Osteocyte (in vitro differentiated cells): ENCODE measurements at places on chromosomes 3 and 15. TPM values are rescaled to one million over a fixed set of nuclear protein-coding genes. Genes with fewer than 3 reads are reported as not detected.
A peak's percentile ranks its signal among the peaks of the same experiment; 100 is the strongest.

DNA sequence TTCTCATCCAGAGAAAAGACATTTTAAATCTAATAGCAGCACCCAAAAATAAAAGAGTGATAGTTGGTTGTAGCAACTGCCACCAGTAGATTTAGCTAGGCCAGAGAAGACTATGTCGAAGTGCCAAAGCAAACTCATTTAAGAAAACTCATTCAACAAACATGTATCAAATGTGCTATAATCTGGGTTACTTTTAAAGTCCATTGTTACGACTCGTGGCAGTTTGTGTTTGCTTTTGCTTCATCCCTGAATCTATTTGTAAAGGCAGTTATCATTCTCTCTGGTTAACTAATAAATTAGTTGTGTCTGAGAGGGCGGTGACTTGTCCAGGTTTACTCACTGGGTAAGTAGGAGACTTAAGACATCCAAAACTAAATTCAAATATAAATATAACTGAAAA, 159.4 kb downstream of the ZIC4 start:
- DNase-seq = no peak

- DNase-seq = no peak
Measured at GRCh38 chr15:50764461-50765194, 878 bp downstream of the SPPL2A start.

DNA sequence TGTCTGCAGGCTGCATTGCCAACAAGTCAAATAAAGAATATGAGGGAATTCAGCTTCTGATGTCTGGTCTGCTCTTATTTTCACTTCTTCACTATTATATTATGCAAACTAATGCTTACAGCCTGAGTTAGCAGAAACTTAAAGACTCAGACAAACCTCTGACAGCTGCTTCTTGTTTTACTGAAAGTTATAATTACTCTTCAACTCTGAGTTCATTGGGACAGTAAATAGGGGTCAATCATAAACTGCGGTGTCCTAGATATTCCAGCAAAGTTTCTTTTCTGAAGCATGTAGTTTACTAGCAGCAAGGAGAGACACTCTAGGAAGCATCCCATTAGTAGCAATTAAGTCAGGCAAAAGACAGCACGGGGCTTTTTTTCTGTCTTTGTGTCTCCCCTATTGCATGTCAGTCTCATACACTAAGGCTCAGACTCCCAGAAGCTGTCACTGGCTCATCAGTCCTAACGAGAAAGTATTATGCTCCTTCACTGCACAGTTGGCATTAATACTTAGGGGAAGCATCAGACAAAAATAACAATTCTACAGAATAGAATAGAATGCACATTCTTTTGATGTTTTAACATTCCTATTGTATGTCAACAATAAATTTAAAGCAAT, 1060.8 kb downstream of the ROBO1 start:
- no peak for DNase-seq

TMC3 gene
- total RNA-seq = not detected in 2 replicates

GRCh38 chr3:66796343-66796742, 201.8 kb upstream of the KBTBD8 start:
- no peak for DNase-seq

TMEM207 gene
- total RNA-seq = not detected in 2 replicates

DNA sequence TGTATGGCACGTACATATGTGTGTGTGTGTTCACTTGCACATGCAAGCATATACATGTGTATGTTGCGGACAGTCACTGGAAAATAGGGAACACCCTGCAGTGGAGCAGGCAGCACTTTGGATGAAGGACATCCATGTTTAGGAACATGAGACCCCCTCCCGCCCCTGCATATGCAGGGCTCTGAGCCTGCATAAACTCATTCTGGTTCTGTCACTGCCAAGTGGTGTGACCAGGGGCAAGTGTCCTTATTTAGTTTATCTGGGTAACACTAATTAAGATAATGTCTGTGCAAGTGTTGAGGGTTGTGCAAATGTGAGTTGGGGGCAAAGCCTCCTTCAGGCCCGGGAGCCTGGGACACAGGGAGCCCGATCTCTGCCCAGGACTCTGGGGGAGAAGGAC, 105.7 kb downstream of the CORO2B start:
- no peak for DNase-seq

DNA sequence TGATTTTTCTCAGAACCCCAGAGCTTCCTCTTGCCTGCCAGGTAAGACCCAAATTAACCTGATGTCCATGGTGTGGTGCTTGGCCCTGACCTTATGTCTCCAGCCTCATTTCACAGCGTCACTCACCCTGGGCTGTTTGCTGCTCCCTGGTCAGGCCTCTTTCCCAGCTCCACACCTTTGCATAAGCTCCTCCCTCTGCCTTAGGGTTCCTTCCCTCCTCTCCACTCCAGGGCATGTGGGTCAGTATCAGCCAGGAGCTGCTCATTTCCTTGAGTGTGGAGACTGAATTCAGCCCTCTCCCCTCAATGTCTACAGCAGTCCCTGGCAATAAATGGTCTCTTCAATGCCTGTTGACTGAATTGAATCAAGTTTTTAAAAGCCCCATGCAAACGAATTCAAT, 75.6 kb upstream of the ANKRD34C start:
- DNase-seq = no peak

- no peak for DNase-seq
Measured at GRCh38 chr3:122324871-122325323, at the start of gene CSTA. CSTA (plus strand) TSS chr3:122325248; CDS start chr3:122325293, 45 bp downstream.

GRCh38 chr3:138877226-138877625, 42.5 kb upstream of the PIK3CB start:
- DNase-seq = no peak

TGM4 gene
- total RNA-seq = 0.26 TPM in 1 of 2 replicates, not detected in the other

GRCh38 chr3:195080125-195080524, 190.8 kb downstream of the XXYLT1 start:
- DNase-seq = no peak

ELL3 gene
- total RNA-seq = 1.6 and 2.3 TPM in 2 replicates

GRCh38 chr3:153885359-153885758, 235.8 kb upstream of the ARHGEF26 start:
- DNase-seq = no peak

GRCh38 chr3:52052831-52053306, 3.5 kb downstream of the DUSP7 start:
- peak; percentile 88 for DNase-seq

- no peak for DNase-seq
Measured at GRCh38 chr15:85401108-85401774, 20.8 kb downstream of the AKAP13 start.

- no peak for DNase-seq
Measured at GRCh38 chr3:158994386-158994785, 192.5 kb downstream of the MFSD1 start.

DNA sequence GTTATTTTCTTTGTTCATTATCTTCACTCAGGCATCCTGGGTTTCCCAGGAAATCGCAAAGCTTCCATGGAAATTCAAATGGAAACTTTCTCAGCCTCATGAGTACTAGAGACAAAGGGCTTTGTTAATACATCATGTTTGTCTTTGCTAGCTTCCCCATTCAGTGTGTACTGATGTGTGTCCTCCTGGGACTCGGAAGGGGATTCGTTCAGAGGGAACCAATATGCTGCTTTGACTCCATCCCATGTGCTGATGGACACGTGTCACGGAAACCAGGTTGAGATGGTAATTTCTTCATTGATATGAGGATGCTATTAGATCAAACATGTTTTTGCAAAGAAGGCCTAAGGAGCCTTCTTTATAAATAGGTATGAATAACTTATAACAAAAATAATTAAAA, 87.0 kb upstream of the KCNAB1 start:
- no peak for DNase-seq

DNA sequence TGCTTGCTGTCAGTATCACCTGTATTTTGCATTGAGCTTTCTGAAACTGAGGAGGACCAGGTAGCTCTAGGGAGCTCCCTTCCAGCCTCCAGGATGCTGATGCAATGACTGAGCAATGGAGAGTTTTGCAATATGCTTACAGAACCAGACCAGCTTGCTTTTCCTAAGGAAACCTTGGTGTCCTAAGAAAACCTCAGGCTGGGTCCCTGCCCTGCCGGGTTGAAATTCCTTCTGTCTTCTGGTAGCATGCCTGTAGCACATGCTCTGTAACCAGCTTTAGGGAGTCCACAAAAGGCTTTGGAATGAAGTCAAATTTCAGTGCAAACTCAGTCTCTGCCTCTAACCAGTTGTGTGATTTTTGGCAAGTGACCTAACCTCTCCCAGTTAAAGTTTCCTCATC, 65.8 kb upstream of the GSK3B start:
- peak; percentile 92 for DNase-seq

WDR93 gene
- 0.19 TPM in 1 of 2 replicates, not detected in the other for total RNA-seq

PLA1A gene
- 0.86 and 1.4 TPM in 2 replicates for total RNA-seq

DNA sequence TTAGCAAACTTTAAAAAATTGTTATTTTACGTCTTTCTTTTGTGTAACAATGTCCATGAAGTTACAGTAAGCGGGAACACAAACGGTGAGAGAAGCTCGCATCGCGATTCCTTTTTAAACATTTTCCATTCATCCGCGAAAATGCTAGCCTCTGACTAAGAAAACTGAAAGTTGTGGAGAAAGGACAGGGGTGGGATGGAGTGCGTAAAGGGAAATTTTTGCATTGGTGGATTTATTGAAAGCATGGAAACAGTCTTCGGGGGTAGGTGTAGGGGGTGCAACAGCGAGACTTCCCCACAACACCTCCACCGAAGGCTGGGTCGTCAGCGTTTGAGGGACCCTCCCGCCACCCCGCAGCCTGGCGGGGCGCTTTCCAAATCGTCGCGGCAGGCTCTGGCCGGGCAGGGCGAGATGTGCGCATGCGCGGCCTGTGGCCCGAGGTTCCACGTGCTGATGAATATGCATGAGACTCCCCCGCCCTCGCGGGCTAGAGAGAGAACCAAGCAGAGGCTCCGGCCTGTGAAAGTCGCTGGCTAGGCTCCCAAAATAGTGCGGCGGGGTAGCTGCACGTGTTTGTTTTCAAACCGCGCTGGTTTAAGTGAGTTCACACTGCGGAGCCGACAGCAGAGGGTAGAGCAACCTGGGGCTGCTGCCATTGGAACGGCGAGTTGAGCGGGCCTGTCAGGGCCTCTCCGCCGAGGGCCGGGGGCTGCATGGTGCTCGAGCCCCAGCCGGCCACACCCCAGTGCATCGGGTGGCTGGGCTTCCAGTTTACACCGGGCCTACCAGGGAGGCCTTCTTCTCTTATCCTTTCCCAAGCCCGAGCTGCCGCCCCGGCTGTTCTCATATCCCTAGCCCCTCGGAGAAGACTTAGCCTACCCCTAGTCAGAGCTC, 9.9 kb downstream of the ZIC1 start:
- DNase-seq = peak; percentile 93

MESP1 gene
- 2.1 and 2.2 TPM in 2 replicates for total RNA-seq

DNA sequence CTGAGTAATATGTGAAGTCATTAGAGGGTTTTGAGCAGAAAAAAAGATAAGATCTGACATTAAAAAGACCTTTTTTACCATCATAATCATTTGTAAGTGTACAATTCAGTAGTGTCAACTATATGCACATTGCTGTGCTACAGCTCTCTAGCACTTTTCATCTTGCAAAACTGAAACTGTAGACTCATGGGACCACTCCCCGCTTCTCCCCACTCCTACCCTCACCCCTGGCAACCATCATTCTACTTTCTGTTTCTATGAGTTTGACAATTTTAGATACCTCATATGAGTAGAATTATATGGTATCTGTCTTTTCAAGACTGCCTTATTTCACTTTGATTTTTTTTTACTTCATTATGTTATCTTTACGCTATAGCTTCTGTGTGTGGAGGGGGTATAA, 112.8 kb downstream of the NSUN3 start:
- no peak for DNase-seq

NANOGP8 gene
- total RNA-seq = 0.54 TPM in 1 of 2 replicates, not detected in the other

- no peak for DNase-seq
Measured at GRCh38 chr3:16871915-16872842, 12.6 kb upstream of the PLCL2 start.

DNA sequence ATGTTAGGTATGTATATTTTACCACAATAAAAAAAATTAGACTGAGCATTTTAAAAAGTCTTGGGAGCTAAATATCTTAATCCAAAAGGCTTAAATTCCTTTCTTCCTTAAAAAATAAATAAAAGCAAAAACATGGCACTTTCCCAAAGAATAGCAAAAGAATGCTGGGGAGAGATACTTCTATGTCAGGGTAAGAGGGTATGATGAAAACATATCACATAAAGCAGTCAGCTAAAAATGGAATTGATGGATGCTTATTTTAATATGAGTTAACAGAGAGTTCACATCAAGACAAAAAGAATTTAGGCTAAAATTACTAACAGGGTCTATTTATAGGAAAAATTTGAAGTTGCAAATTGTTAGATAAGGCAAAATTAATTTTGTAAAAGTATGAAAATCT, 141.0 kb downstream of the MYLK start:
- no peak for DNase-seq

DNA sequence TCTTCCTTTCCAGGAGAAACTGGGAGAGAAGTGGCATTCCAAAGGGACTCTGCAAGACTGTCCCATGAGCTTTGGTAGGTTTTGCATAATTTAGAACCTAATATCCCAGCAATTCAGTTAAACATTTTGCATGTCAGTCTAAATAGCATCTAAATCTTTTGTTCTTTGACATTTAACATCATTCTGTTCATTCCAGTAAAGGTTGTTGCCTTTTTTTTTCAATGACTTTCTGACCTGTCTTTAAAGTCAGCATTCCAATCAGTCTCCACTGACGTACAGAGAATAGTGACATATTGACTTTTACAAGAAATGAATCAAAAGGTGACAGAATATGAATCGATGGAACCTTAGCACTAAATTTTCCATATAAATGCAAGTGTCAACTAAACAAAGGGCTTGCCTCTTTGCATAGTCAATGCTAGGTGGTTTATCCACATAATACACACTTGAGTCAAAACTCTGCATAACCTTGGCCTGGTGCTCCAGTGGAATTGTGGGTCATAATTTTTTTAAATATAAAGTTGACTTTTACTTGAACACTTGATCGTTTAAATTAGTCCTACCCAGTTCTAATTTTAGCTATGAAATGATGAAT, 370.1 kb downstream of the CNTN6 start:
- no peak for DNase-seq

- DNase-seq = no peak
Measured at GRCh38 chr3:100602506-100603444, 6.6 kb upstream of the ADGRG7 start.

PPP2R3A gene
- 18.7 and 19.2 TPM in 2 replicates for total RNA-seq

DNA sequence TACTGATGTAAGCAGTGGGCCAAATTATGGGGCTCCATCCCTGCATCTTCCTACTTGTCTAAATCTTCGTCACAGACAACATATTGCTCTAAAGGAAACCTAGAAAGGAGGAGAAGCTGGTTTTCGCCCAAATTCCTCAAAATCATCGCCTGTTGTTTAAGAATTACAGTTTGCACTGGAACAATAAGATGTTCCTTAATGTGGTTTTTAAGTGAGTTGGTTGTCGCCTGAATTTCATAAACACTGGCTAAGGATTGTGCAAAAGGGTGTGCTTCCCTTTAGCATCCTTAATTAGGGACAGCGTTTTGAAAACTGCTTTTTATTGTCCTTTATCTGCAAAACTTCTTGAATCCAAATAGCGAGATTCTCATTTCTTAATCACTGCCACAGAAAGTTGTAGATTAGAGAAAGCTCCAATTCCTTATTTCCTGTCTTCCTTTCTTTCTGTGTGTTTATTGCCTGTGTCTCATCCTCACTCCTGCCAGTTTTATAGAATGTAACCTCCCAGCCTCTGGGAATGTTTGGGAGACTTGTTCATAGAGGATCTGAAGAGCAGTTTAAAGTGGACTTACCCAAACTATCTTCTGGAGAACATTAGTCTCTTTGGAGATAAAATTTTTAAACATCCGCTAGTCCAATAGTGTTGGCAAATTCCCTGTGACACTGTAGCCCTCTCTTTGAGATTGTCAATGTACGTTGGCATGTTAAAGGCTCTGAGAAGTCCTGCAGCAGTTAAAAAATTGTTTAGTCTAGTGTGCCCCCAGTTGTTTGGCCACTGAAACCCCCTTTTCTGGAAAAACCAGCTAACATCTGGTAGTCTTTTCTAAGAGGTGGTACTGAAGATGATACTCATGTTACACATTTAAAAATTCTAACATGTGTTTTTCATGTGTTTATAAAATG, 50.4 kb downstream of the FLNB start:
- DNase-seq = no peak

GRCh38 chr3:28846971-28847478, 433.8 kb upstream of the RBMS3 start:
- no peak for DNase-seq
